NCI-H1048 (cell line): ENCODE measurements at places on chromosomes 11 and 22.

GRCh38 chr11:122273476-122274191 lies 157.6 kb upstream of the BLID start:
- DNase-seq, result no peak

GRCh38 chr11:77547863-77548551 lies 41.7 kb upstream of the AQP11 start:
- DNase-seq, result peak; percentile 51

DNA sequence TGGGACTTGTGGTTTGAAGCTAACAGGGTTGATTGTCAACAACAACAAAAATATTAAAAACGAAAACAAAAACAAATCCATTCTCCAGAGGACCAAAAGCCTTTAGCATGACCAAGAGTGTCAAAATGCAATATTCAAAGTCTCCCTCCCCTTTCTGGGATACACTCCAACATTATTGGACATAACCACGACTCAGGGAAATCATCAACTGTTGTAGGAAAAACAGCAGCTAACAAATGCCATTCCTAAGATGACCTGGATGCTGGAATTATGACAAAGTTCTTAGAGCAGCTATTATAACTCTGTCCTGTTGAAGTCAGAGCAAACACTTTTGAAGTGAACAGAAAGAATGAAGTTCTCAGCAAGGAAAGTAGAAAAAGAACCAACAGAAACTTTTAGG lies 143.0 kb downstream of the TMEM135 start:
- no peak for DNase-seq

- no peak for DNase-seq
These were observed 22.5 kb upstream of the WNT11 start for GRCh38 chr11:76228875-76229149.

- DNase-seq, result no peak
These were observed 68.2 kb downstream of the ENDOD1 start for GRCh38 chr11:95157824-95158223.

GRCh38 chr22:46102752-46103151 lies 47.6 kb upstream of the PPARA start:
- no peak for DNase-seq

GRCh38 chr11:17473071-17473744 lies 3.4 kb downstream of the ABCC8 start:
- no peak for DNase-seq

- DNase-seq, result peak; percentile 89
These were observed 5.1 kb downstream of the POU2AF3 start for GRCh38 chr11:111303461-111303860.

DNA sequence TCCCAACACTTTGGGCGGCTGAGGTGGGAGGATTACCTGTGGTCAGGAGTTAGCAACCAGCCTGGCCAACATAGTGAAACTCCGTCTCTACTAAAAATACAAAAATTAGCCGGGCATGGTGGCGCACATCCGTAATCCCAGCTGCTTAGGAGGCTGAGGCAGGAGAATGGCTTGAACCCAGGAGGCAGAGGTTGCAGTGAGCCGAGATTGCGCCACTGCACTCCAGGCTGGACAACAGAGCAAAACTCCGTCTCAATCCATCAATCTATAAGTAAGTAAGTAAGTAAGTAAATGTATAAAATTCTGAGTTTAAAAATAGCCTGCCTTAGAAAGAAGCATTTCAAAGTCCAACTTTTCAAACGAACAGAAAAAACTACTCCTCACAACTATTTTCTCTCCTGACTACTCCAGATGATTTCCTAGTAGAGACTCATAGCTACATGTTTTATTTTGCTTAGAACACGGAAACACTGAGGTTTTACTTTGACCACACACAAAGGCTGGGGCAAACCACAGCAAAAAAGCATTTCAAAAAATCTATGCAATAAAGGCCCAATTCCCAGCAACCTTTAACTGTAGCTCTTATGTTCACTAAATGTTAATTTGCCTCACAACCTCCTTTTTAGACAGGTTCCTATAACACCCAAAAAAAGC lies 16.3 kb downstream of the SPTY2D1 start:
- DNase-seq, result no peak

GRCh38 chr11:61141601-61142028 lies 19.6 kb downstream of the VPS37C start:
- DNase-seq, result no peak

GRCh38 chr11:128061281-128061871 lies 526.0 kb downstream of the ETS1 start:
- no peak for DNase-seq

GRCh38 chr11:103367650-103368049 lies 258.4 kb downstream of the DYNC2H1 start:
- DNase-seq, result no peak

GRCh38 chr22:28505416-28506149 lies 174.1 kb downstream of the TTC28 start:
- DNase-seq, result no peak

DNA sequence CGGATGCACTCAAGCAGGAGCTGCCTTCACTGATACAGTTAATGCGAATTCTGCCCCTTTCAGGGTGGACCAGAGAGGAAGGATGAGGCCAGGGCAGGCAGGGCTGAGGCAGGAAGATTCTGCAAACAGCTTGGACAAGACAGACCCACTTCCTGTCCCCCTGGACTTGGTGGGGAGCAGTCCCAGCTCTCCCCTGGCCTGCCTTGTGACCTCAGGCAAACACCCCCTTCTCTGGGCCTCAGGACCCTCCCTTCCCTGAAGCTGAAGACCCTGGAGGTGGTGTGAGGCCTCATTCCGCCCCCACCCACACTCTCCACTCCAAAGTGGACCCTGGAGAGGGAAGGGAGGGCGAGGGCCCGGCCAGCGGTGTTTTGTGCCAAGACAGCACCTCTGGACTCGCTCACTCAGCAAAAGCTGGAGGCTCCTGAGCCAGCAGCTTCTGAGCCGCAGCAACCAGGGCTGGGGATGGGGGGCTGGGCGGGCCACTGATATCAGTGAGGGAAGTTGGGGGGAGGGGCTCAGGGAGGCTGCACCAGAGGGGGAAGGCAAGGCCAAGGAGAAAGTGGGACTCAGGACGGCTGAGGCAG lies 8.5 kb downstream of the RAB3IL1 start:
- DNase-seq, result no peak

DNA sequence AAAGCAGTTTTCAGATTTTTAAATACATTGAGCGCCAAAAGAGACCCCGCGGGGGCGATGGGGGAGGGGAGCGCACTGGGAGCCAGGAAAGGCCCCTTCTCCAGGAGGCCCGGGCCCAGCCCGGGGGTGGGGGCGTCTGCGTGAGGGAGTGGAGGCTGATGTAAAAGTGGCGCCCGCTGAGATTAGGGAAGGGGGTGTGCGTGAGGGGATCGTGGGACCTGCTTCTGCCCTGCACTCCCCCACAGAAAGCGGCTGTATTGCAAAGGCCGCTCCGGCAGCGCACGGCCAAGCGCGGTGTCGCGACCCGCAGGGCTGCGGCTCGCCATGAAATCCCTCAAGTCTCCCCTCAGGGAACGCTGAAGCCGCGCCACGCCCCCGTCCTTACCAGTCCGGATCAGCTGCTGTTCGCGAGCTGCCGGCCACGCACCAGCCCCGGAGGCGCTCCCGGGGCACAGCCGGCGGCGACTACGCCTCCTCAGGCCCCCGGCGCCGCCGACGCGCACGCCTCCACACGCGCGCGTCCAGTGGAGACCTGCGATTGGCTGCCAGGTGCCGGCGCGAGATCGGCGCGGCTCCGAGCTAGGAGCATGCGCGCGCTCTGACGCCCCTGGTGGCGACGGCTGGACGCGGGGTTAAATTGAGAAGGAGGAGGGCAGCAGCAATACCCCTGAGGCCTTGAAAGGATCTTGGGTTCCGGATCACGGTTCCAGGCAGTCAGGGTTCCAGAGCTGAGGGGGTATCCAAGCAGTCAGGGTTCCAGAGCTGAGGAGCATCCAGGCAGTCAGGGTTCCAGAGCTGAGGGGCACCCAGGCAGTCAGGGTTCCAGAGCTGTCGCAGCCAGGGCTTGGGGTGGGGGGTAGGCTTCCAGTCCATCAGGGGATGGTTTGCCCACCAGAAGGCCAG lies at the start of gene ZNF280B:
Gene ZNF280B, minus strand, starts transcription at position 469 of the 903 bp plus-strand sequence. CDS start 19,344 bp downstream, outside the sequence.
- no peak for DNase-seq

DNA sequence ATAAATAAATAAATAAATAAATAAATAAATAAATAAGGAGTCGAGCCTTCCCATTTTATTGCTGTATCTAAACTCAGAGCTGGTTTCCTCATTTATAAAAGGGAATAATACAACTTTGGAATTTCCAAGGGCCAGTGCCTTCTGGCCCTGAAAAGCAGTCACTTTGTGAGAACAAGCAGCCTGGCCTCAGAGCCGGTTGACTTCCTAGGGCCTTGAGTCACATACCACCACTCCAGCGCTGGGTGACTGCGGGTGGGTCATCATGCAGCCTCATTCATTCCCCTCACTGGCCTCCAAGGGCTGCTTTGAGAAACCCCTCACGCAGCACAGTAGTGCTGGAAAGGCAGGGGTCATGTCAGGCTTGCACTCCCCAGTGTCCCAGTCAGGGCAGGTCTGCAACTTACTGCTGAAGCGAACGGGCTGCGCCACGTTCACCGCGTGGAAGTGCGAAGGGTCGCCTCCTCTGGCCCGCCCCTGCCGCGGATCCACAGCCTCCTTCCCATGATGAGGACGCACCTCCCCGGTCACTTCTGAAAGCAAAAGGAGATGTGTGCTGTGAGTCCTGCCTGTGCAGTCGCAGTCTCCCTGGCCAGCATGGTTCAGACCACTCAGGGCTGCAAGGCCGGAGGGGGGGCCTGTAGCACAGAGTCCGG lies 54.4 kb downstream of the DGCR2 start:
- no peak for DNase-seq

DNA sequence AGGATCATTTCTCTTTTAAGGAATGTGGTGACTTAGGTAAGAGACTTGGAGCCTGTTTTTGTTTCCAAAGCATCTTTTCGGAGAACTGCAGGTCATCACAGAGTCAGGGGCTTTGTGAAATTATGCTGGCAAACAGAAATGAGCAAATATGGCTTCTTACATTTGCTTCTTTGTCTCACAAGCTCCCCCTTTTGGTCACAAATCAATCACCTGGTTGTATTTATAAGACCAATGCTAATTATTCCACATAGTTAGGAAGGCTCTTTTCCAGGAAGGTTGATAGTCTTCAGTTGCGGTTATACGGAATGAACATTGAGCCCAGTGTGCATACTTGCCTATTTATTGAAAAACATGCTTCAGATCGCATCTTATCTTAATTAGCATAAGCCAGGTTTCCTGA lies 34.6 kb upstream of the CEP126 start:
- DNase-seq, result no peak

DNA sequence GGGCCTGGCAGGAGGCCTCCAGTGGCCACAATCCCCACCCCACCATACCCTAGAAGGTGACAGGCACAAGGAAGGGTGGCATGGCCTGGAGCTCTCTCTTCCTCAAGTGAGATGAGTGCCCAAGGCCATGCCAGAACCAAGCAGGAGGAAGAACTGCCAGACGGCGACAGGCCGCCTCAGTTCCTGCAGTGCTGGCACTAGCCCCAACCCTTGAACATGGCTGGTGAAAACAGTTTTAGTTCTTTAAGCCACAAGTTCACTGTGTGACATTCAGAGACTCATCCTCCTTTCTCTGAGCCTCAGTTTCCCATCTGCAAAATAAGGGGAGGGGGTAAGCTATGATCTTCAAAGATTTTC lies 9.8 kb downstream of the CHRDL2 start:
- DNase-seq, result no peak

DNA sequence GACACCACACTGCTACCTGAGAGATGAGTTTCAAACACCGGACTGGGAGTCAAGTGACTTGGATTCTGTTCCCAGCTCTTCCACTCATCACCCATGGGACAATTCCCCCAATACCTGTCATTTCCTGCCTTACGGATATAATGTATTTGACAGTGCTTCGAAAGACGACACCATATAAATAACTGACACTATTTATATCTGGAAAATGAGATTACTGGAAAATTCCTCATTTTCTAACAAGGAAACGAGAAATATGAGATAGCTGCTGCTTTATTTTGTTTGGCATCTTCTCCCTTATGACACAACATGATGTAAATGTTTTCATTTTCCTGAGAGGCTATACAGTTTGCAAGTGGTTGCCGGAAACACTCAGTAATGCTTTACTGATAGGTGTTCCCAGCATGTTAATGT lies 8.6 kb downstream of the HSCB start:
- DNase-seq, result no peak

DNA sequence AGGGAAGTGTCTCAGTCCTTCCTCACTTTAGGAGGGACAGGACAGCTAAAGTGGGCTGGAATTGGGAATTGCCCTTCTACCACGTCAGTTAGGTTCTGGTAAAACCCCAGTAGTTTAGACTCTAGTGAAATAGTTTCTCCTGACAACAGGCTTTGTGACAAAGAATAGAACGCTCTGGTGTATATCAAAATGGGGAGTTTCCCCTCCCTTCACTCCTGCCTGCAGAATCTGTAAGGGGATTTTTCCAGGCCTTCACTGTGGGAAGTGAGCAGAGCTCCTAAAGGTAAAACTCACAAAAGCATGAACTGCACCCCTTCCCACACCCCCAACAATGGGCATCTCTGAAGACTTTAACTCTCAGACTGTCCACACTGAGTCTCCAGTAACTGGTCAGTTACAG lies 460.9 kb upstream of the LRRC4C start:
- no peak for DNase-seq

DNA sequence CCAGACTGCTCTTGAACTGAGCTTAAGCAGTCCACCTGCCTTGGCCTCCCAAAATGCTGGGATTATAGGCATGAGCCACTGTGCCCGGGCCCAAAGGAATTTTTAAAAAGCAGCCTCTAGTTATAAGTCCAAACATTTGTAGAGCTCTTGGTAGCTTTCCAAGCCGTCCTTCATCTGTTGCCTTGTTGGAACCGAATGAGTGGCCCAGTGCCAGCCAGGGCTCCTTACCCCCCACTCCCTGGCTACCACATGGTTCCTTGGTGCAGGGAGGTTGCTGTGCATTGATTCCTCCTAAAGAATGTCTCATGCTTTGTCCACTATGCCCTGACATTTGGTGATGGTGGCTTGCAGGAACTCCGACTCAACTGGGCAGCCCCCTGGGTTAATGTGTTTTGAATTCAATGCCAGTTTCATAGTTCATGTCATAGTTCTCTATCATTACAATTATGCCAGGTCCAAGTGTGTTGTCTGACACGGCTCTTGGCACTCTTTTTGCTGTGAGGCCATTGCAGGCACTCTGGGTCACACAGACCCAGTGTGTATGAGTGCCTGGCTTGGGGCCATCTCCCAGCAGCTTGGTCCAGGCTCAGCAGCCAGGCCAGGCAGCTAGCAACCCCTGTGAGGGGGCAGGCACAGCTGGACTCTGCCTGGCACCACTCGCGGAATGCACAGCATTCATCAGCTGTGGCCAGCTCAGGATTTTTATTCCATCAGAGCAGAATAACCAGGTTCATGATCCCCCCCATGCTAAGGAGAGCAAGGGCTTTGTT lies 13.3 kb upstream of the MICALL1 start:
- DNase-seq, result no peak

DNA sequence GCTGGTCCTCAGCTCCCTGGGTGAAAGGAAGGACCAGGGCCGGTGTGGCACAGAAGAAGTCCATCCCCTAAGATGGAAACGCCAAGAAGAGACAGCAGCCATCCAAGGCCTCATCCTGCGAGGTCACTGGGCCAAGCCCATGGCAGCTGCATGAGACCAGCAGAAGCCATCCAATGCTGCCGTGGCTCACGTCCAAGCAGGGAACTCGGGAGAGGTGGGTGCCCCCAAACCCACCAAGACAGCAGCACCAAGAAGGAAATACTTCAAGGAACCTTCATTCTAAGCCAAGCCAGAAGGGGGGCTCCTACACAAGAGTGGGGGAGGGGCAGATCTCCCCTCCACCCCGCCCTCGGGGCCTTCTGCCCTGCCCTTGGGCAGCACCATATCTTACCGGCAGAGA lies 49.6 kb downstream of the IGSF9B start:
- DNase-seq, result no peak
